T-cell (primary cell): ENCODE measurements at places on chromosomes 1 and 21. TPM values are rescaled to one million over a fixed set of nuclear protein-coding genes. Genes with fewer than 3 reads are reported as not detected.

The LRRC7 gene
- total RNA-seq, result 0.15 TPM

DNA sequence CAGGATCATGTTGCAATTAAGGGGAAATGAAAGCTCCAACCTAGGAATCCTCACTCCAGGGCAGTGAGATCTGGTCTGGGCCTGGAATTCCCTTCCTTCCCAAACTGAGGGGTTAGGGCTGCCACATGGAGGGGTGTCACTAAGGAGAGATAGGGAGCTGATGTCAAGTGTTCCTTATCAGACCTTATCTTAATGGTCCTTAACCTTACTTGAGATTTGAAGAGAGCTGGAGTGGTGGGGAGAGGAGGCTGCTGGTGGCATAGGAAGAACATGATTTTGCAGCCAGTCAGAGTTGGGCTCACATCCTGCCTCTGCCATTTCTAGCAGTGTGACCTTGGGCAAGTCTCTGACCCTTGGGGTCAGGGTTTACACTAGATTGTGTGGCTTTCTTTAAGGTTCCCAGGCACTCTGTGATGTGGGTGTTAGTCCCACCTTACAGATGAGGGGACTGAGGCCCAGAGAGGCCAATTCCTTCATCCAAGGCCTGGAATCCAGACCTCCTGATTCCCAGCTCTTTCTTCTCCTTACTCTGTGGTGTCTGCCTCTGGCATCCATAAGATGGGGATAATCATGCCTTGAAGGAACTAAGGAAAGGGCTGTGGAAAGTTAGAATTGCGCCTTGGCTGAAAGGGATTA is 56.3 kb upstream of the SYNC start:
- DNase-seq, result no peak

GRCh38 chr21:45379901-45380330 is 25.0 kb upstream of the COL18A1 start:
- no peak for DNase-seq

GRCh38 chr1:74468982-74469603 is 43.3 kb downstream of the LRRC53 start:
- no peak for DNase-seq
